Lung (tissue), 17 donors: ENCODE measurements at places on chromosomes 1 and 21. TPM values are rescaled to one million over a fixed set of nuclear protein-coding genes. Genes with fewer than 3 reads are reported as not detected.

DNA sequence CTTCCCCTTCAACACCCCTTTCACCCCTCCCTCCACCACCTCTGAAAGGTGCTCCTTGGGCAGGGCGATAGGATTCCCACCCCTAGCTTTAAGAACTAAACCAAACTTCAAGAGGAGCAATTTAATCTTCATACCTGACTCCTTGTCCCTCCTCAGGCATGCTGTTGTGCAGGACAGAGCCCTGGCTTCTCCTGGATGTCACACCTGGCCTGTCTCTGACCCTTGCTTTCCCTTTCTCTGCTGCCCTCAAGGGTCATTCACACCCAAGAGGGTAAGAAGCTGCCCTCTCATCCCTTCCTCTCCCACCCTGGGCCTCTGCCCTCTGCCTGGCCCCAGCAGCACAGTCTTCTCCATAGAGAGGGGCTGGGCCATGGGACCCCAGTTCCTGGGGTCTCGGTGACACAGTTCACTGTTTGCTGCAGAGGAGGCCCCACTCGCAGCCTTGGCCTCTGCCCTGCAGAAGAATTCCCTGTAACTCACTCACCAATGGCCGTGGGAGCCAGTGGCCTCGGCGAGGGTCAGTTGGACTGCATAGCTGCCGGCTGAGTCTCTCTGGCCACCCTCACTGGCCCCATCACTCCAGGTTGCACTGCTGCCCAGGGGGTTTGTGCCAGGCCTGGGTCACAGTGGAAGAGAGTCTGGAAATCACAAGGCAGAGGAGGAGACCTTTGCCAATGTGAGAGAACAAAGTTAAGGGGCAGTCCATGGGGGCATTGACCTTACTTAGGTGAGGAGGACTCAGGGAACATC is 28.4 kb upstream of the LHX4 start:
- H3K36me3 ChIP-seq, result peaks cover 2% of the 10 kb centered on the region
- no peaks in the 10 kb centered on the region for H3K4me1 ChIP-seq
- no peak overlapping the region for H3K4me3 ChIP-seq

GRCh38 chr1:6504887-6505286 is 13.4 kb upstream of the PLEKHG5 start:
- no peak overlapping the region for H3K27ac ChIP-seq
- no peaks in the 10 kb centered on the region for H3K27me3 ChIP-seq
- no peak overlapping the region for H3K4me3 ChIP-seq
- DNase-seq, result no peak
- no peaks in the 10 kb centered on the region for H3K36me3 ChIP-seq

DNA sequence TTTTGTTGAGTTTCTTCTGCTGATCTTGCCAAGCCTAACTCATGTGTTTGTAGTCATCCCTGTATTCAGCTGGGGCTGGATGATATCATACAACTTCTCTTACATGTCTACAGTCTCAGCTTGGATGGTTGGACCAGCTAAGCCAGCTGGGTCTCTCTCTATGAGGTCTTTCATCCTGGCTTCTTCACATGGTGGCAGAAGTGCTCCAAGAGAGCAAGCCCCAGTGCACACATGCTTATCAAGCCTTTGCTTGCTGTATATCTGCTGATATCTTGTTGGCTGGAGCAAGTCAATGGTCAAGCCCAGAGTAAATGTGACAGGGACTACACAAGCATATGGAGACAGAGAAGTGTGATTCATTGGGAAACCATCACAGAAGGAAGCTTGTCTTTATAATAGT is 29.2 kb upstream of the SLC44A5 start:
- H3K27ac ChIP-seq, result no peak overlapping the region
- no peak for DNase-seq
- H3K27me3 ChIP-seq, result no peaks in the 10 kb centered on the region
- H3K4me3 ChIP-seq, result no peak overlapping the region

DNA sequence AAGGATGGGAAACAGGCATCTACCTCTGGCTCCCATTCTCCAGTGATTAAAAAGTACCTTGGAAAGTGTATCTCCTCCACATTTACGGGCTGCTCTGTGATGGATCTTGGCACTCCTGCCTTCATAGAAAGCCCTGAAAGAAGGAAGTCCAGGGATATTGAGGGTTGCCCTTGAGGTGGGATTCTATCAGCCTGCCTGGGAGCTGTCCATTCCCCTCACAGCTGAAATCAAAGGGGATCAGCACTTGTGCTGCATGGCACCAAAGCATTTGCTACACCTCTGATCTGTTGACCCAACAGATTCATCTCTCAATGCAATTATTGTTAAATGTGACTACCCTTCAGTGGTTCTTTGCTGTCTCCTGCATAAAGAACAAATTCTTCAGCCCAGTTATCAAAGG is 442.0 kb upstream of the RUNX1 start:
- H3K36me3 ChIP-seq, result no peaks in the 10 kb centered on the region
- no peak overlapping the region for H3K27ac ChIP-seq
- H3K4me3 ChIP-seq, result no peak overlapping the region
- H3K4me1 ChIP-seq, result no peaks in the 10 kb centered on the region

DNA sequence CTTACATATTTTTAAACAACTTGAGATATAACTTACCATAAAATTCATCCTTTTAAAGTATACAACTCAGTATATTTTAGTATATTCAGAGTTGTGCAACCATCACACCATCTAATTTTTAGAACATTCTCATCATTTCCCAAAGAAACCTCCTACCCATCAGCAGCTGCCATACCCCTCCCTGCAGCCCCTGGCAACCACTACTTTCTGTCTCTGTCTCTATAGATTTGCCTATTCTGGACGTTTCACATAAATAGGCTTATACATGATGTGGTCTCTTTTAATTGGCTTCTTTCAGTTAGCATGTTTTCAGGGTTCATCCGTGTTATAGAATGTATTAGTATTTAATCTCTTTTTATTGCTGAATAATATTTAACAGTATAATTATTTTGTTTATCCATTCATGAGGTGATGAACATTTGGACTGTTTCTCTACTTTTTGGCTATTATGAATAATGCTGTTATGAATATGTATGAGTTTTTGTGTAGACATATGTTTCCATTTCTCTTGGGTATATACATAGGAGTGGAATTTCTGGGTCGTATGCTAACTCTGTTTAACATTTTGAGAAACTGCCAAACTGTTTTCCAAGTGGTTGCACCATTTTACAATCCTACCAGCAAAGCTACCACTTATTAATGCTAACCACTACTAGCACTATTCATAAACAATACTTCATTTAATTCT is 29.5 kb downstream of the WDR26 start:
- H3K4me1 ChIP-seq, result no peaks in the 10 kb centered on the region
- H3K36me3 ChIP-seq, result peaks cover 18% of the 10 kb centered on the region
- no peak overlapping the region for H3K27ac ChIP-seq
- no peak overlapping the region for H3K4me3 ChIP-seq
- H3K27me3 ChIP-seq, result no peaks in the 10 kb centered on the region

Gene SPRR2A
- not detected for total RNA-seq

DNA sequence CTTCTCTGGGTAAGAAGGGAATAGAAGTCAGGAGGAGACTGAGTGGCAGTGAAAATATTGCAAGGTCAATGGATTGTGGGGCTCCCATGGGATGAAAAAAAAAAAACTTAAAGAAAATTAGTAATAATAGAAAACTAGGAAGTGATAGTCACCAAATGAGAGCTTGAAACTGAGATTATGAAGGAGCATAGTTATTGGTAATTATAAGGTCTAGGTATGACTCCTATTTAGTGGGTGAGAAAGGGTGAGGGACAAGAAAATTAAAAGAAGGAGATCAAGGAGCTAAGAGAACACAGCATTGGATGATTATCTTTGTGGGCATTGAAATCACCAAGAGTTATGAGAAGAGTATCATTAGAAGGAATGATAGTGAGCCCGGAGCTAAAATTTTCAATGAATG is 301.4 kb downstream of the TPR start:
- H3K27me3 ChIP-seq, result no peaks in the 10 kb centered on the region
- H3K36me3 ChIP-seq, result no peaks in the 10 kb centered on the region
- no peaks in the 10 kb centered on the region for H3K4me1 ChIP-seq
- no peak overlapping the region for H3K4me3 ChIP-seq

DNA sequence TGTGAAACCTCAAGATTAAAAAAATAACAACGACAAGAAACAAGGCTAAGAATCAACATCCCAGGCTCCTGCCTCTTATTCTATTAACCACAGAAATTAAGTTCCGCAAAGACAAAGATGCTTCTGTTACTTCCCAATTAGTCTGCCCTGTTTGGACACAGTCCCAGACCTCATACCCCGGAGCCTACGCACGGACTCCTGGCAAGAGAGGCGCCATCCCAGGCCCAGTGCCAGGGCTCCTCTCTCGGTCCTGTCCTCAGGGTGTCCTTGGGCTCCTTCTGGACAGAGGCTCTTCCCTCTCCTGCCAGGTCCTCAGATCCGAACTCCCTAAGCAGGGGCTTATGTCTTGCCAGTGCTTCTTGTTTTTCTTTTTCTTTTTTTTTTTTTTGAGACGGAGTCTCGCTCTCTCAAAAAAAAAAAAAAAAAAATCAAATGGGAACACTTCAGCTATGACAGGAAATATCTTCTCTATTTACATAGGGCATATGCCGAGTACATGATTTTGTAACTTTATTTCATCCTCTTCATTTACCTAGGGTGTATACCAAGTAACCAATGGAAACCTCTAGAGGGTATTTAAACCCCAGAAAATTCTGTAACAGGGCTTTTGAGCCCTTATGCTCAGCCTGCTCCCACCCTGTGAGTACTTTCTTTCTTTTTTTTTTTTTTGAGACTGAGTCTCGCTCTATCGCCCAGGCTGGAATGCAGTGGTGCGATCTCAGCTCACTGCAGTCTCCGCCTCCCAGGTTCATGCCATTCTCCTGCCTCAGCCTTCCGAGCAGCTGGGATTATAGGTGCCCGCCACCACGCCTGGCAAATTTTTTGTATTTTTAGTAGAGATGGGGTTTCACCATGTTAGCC is 11.7 kb upstream of the ENO1 start:
- H3K4me1 ChIP-seq, result peaks cover 5% of the 10 kb centered on the region
- H3K27ac ChIP-seq, result peak overlapping the region; percentile 67
- no peaks in the 10 kb centered on the region for H3K36me3 ChIP-seq
- H3K27me3 ChIP-seq, result no peaks in the 10 kb centered on the region

Gene MTARC1
- total RNA-seq, result 19.2 TPM

DNA sequence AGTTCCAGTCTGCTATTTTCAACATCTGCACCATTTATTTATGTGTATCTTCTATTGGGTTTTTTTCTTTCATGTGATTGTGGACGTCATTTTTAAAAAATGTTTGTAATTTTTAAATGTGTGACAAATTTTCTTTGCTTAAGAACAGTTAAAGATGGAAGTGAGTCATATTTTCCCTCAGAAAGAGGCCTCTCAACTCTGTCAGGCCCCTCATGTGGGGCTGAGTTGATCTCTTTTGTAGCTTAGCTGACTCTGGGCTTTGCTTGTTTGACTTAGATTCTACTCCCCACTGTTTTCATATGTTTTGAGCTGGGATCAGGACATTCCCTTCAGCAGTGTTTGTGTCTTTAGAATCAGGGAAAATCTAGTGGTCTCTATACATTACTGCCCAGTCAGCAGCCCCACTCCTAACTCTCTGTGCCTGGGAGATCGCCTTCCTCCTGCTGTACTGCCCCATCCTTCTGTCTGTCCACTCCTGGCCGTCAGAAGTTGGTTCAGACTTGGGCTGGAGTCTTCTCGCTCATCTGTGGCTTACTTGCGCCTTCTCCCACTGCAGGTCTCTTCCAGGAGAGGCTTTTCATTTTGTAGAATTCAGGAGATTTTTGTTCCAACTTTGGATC is 137.4 kb downstream of the DYRK1A start:
- no peaks in the 10 kb centered on the region for H3K4me1 ChIP-seq
- peaks cover 47% of the 10 kb centered on the region for H3K36me3 ChIP-seq

DNA sequence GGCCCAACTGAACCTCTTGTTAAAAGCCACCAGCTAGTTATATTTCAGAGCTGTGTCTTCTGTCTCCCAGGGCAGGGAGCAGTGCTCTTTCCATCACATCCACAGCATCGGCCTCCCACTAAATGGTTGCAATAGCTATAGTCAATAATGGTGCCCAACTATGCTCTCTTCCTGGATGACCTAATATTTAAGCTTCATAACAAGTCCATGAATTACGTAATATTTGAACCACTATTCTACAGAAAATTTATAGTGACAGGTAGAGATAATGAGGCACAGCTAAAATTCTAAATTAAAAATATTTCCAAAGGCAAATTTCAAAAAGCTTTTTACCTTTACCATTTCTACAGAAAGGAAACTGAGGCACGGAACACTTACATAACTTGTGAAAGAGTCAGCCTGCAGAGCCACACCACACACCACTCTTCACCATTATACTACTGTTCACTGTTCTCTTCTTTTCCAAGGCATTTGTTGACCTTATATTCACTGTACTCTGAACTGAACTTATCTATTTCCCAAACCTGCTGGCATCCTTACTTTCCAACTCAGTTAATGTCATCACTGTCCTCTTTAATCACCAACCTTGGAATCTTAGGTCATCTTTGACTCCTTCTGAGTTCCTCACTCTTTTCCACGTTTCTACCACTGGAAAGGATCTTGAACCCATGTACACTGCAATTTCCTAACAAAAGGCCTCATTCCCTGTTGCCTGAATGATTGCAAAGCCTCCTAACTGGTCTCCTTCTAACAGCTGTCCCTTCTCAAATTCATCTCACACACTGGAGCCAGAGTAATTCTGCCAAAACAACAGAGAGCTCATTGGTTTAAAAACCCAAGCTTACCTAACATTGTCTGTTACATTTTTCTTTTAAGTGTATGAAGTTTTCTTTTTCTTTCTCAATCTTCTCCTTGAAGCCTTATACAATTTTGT is 85.5 kb downstream of the DDAH1 start:
- DNase-seq, result peak; percentile 94
- H3K27ac ChIP-seq, result no peak overlapping the region
- no peak overlapping the region for H3K4me3 ChIP-seq
- H3K36me3 ChIP-seq, result no peaks in the 10 kb centered on the region
- peaks cover 9% of the 10 kb centered on the region for H3K4me1 ChIP-seq

Gene TTC39A
- 46.8 TPM for total RNA-seq
